ENCODE measurements at places on chromosomes 5 and 9. TPM values are rescaled to one million over a fixed set of nuclear protein-coding genes. Genes with fewer than 3 reads are reported as not detected.

Gene MYO10
- 95.5 TPM for total RNA-seq

GRCh38 chr9:115615821-115616665 is 498.1 kb upstream of the TNC start:
- peak; percentile 78 for DNase-seq

DNA sequence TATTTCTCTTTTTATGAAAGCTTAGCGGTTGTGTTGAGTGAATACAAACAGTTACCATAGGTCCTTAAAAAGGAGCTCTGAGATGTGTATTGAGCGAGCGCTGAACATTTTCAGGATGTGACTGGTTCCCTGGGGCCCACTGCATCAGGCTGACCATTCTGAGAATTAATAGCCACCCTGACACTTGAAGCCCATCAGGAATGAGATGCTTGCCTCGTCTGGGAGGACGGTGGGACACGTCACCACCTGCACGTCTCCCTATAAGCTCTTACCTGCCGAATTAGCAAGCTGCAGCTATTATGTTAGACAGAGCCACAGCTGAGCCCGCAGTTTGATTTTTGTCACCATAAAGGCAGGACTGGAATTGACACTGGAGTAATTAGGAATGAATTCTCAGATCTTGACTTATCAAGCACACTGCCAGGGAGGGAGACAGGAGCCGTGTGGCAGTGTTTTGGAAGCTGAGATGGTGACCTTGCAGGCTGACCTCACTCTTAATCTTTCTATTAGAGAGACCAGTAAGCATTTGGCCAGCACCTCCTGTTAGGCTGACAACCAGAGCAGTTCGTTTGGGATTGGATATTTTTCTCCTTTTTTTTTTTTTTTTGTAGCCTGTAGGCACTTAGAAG is 373.1 kb upstream of the WWC1 start:
- no peak for DNase-seq

Gene ENTREP1
- total RNA-seq, result under 0.01 TPM

- peak; percentile 79 for DNase-seq
Measured at GRCh38 chr5:72166070-72166979, 59.0 kb downstream of the MAP1B start.

Gene KIF24
- 0.51 TPM for total RNA-seq

DNA sequence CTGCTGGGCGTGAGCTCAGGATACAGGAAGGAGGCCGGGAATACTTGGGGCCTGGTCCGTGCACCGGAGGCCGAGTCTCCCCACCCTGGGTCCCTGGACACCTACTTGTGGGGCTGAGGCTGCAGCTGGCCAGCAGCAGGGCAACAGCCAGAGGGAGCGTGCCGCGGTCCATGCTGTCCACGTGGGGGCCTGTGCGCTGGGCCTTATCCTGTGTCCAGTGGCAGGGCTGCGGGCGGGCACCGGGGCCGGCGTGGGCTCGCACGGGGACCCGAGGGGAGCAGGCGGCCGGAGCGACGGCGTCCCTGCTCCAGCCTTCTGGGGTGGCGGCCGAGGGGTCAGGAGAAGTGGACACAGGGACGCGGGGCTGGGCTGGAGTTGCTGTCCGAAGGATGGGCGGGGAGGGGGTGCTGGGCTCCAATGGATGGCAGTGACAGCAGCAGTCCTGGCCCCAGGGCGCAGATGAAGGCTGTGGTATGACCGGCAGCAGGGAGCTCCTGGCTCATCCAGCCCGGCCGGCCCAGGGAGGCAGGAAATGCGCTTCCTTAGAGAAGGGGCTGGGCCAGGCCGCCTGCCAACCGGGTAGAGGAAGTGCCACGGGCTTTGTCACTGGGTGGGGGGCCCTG is at the start of gene ENG:
Gene ENG (minus strand): TSS at position 475 of the 623 bp plus-strand sequence. CDS start 303 bp downstream, at position 172.
- DNase-seq, result peak; percentile 65

DNA sequence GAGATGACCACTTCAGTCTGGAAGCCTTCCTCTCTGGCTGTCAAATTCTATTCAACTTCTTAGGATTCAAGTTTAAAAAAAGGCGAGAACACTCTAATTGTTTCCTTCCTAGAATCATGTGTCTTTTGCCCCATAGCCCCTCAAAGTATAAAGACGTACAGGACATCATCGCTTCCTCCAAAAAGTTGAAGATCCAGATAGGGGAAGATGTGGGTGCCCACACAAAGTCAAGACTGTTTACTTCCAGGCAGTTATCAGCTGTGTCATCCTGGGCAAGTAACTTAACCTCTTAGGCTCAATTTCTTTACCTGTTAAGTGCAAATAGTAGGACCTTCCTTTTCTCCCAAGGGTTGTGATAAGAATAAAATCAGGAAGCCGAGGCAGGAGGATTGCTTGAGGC is 40.1 kb downstream of the PPARGC1B start:
- no peak for DNase-seq

DNA sequence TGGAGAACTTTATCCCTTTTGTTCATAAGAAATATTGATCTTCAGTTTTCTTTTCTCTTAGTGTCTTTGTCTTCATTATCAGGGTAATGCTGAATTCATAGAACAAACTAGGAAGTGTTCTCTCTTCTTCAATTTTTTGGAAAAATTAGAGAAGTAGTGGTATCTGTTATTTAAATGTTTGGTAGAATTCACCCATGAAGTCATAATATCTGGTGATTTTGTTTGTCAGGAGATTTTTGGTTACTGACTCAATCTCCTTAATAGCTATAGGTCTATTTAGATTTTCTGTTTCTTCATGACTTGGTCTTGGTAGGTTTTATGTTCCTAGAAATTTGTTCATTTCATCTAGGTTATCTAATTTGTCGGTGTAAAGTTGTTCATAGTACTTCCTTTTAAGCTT is 45.4 kb upstream of the STARD4 start:
- DNase-seq, result no peak

DNA sequence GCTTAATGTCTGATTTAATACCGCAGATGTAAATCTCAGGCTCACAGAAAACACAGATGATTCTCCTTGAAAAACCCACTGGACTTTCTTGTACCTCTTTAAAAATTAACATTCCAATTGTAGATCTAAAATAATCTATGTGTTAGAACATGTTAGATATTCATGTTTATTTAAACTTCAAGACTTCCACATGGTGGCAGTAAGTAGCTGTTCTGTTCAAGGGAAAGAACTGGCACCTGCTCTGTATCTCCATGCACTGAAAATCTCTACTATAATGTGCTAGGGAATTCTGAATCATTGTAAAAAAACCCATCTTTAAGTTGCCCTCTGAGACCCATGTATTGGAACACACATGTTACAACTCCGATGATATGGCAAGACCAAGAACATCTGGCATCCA is 366.9 kb downstream of the DMRTA1 start:
- DNase-seq, result peak; percentile 37

Gene SPATA31D4
- not detected for total RNA-seq

Gene ZNG1F
- total RNA-seq, result 3.8 TPM

Gene PRSS3
- 0.26 TPM for total RNA-seq

DNA sequence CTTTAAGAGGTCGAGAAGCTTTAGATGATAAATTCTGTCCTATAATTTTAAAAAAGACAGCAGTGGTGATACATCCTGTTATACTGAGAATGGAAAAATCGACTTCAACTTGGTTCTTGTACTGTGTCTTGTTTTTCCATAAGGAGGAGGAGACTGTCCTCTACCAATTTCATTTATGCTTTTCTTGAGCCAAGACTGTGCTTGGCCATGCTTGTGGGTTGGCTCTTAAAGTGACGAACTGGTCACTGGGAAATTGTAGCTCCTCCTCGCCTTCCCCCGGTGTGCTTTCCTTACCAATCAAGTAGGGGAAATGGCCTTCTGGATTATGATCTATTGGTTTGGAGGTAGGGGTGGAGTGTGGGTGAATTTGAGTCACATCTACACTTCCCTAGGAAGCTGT is 67.1 kb upstream of the HSPB3 start:
- DNase-seq, result peak; percentile 6

- peak; percentile 59 for DNase-seq
Measured at GRCh38 chr9:124264823-124265233, 7.1 kb downstream of the NEK6 start.

Gene INPP5E
- total RNA-seq, result 7.8 TPM

Gene HOMER1
- total RNA-seq, result 6.8 TPM

Gene PCDHAC2
- 2.6 TPM for total RNA-seq

Gene NUTM2G
- total RNA-seq, result not detected

Gene PCDHAC1
- 0.51 TPM for total RNA-seq

DNA sequence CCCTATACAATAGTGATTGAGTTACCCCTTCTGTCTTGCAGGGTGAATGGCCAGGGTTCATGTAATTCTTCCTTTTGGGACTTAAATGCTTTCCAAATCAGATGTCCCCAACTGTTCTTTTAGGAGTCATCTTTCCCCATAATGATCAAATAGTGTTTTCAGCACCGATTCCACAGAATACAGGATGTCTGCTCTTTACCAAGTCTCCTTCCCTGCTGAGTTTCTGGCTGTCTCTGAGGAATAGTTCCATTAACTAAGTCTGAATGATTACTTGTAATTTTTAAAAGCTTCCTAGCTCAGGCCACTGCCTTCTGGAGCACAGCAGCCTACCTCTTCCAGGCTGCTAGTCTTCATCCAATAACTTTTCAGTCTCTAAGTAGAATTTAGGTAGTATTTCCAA is 630.7 kb upstream of the ZNF608 start:
- no peak for DNase-seq

Gene ROR2
- 27.9 TPM for total RNA-seq

GRCh38 chr5:132475497-132475882 is 15.1 kb downstream of the IRF1 start:
- no peak for DNase-seq

Gene SNCAIP
- total RNA-seq, result 5.1 TPM

Gene PFN3
- not detected for total RNA-seq

DNA sequence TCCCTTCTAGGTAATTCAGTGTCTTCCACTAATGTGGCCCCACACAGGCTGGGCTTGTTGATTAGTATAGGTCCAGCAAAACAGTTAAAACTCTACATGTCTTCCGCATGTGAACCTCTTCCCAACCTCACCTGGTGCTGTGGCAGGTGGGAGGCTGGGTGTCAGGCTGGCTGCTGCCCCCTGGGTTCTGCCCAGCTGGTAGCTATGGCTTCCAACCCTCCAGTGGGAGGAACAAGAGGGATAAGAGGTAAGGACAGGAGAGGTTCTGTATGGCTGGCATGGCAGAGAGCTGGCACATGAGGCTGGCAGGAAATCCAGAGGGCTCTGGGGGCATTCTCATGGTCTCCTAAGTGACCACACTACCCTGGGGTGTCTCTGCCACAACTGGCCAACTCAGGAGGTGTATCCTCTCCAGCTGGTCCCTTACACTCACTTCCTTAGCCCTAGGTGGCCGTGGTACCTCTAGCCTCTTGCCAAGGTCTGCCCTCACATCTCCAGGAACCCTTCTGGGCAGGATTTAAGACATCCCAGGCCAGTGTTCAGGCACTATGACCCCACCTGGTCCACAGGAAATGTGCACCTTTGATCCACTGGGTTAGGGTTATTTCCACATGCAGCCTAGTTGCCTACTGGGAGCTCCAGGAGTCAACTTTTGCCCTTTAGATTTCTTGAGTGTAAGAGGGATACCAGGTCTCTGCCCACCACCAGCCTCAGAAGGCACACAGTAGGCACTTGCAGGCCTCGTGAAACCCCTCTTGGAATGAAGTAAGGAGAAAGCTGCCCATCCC is 41.7 kb downstream of the AHRR start:
- no peak for DNase-seq

Gene PLCXD3
- 1.3 TPM for total RNA-seq

GRCh38 chr9:96612105-96612965 is 7.3 kb downstream of the CDC14B start:
- peak; percentile 92 for DNase-seq

GRCh38 chr5:134564396-134564795 is 38.9 kb downstream of the JADE2 start:
- no peak for DNase-seq

GRCh38 chr9:117344892-117345660 is 69.8 kb downstream of the ASTN2 start:
- peak; percentile 1 for DNase-seq

Gene CBY3
- not detected for total RNA-seq

Gene NCBP1
- total RNA-seq, result 42.9 TPM

GRCh38 chr9:15357050-15357653 is 50.1 kb upstream of the TTC39B start:
- DNase-seq, result no peak

Gene FIBCD1
- 7.3 TPM for total RNA-seq

- DNase-seq, result no peak
Measured at GRCh38 chr5:93359960-93360305, 221.1 kb downstream of the NR2F1-AS1 start.

Gene TCF7
- total RNA-seq, result 3.1 TPM

Gene RANBP3L
- under 0.01 TPM for total RNA-seq

- peak; percentile 8 for DNase-seq
Measured at GRCh38 chr5:136424835-136425584, 59.7 kb upstream of the TRPC7 start.

GRCh38 chr5:175557778-175558177 is 79.4 kb downstream of the SFXN1 start:
- DNase-seq, result no peak

- no peak for DNase-seq
Measured at GRCh38 chr5:108101821-108102220, 280.1 kb downstream of the FBXL17 start.

Gene BBLN
- 22.1 TPM for total RNA-seq

DNA sequence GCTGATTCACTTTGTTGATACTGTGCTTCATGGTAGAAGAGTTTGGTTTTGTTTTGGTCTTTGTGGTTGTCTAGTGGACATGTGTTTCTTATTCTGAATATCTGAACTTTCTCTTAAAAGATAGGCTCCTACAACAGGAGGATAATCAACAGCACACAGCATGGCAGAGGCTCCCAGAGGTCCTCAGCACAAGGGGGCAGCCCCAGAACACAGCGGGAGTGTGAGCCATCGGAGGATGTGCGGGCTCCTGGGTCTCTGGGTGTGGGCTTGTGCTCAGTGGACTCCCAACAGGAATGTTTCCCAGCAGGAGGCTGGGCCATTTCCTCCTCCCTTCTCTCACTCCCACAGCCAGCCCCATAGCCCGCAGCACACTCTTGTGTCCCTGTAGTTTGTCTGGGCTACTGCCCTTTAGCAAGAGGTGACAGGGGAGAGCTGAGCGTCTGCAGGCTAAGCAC is 164.3 kb upstream of the OTULINL start:
- peak; percentile 76 for DNase-seq

DNA sequence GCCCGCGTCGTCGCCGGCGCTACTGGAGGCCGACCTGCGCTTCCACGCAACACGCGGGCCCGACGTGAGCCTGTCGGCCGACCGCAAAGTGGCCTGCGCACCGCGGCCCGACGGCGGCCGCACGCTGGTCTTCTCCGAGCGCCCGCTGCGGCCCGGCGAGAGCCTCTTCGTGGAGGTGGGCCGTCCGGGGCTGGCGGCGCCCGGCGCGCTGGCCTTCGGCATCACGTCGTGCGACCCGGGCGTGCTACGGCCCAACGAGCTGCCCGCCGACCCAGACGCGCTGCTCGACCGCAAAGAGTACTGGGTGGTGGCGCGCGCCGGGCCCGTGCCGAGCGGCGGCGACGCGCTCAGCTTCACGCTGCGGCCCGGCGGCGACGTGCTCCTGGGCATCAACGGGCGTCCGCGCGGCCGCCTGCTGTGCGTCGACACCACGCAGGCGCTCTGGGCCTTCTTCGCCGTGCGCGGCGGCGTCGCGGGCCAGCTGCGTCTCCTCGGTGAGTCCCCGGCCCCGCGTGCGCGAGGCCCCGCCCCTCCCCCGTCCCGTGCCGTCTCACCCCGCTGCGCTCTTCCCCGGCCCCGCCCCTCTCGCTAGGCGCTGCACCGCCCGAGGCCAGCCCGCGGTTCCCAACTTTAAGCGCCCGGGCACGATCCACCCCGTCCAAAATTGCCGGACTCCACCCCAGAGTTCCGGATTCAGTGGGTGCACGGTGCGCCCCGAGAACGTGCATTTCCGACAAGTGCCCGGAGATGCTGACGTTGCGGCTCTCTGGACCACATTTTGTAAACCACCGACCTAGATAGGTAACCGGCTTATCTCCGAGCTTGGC is 42.8 kb downstream of the NEURL1B start:
- no peak for DNase-seq

Gene ST8SIA4
- 0.26 TPM for total RNA-seq

All from fibroblast of lung (primary cell).